NCI-H1105 treated with DMSO at 0.1 percent for 48 hours (cell line): ENCODE measurements at places on chromosomes 5 and 9.

DNA sequence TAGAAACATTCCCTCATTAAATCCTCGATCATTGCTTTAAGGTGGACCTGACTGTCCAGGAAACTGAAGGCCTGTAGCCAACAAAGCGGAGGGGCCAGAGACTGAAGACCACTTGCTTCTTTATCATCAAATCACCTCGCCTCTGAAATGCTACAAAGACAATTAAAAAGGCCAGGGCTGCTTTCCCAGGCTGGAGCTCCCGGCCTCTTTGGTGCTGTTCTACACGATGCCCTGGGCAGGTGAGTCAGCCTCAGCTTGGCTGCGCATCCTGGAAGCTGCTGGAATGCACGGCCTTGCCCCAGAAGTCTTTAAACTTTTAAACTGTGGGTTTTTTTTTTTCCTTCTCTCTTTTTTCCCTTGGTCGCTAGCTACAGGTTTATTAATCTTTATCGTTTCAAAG, 46.5 kb downstream of the SH3PXD2B start:
- DNase-seq, result no peak

DNA sequence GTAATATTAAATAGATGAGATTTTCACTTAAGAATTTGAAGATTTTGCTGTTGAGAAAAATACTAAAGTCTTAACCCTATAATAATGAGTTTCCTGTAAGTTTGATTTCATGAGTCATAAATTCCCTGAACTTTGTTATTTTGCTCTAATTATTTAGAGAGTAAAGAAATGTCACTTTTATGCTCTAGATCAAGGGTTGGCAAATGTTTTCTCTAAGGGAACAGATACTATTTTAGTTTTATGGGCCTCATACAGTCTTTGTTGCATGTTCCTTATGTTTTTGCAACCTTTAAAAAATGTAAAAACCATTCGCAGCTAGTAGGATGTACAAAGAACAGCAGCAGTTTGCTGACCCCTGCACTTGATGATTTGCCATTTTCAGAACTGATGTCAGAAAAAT, 480 bp upstream of the TXNDC8 start:
- no peak for DNase-seq

GRCh38 chr9:29060041-29060440, 1486.8 kb upstream of the C9orf72 start:
- DNase-seq, result no peak

DNA sequence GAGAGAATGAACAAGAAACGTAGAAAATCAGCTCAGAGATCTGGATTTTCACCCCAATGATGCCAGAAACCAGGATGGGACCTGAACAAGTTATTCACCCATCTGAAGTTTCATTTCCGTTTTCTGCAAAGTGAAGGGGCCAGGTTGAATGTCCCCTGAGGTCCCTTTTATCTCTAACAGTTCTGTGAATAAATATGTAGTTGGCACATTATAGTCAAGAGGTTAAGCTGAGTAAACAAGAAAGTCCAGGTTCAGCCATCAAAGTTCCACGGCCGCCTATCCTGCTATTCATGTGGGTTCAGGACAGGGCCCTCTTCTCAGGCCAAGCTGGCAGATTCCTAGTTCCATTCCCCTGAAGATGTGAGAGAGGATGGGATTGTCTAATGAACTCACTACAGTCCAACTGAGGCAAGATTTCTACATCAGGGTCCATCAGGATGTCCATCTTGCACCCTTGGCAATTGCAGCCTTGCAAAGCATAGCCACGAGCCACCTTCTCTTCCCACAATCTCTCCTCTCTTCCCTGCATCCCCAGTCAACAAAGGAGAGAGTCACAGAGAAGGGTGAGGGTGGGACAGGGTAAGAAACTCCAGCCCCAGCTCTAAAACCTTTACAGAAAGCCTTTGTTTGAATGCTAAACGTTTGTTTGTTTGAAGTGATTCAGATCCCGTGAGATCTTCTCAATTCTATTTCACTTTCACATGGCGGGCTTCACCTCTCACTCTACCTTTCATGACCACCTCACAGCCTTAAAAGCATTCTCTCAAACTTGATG, 311.0 kb downstream of the SLIT3 start:
- DNase-seq, result no peak

- DNase-seq, result no peak
Observed at GRCh38 chr9:120264528-120264927, 315.4 kb downstream of the CDK5RAP2 start.

- DNase-seq, result no peak
Observed at GRCh38 chr9:105883847-105884246, 189.5 kb downstream of the TMEM38B start.

DNA sequence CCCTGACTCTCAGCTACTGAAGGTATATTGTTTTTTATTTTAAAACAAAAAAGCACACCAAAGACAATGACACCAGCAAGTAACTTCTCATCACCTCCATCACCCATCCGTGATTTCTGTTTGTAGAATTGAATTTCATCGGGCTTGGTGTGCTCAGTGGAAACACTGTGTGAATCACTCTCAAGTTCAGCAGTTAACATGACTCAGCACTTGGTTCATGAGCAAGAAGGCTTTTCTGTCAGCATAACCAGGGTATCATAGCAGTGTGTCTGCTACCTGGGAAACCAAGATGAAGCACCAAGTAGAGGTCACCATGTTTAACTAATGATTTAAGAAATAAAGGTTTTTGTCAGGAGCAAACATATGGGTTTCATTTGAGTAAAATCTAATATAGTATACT, 123.7 kb downstream of the INSYN2B start:
- no peak for DNase-seq

- DNase-seq, result peak; percentile 65
Observed at GRCh38 chr9:35903049-35903448, 3.0 kb upstream of the HRCT1 start.

DNA sequence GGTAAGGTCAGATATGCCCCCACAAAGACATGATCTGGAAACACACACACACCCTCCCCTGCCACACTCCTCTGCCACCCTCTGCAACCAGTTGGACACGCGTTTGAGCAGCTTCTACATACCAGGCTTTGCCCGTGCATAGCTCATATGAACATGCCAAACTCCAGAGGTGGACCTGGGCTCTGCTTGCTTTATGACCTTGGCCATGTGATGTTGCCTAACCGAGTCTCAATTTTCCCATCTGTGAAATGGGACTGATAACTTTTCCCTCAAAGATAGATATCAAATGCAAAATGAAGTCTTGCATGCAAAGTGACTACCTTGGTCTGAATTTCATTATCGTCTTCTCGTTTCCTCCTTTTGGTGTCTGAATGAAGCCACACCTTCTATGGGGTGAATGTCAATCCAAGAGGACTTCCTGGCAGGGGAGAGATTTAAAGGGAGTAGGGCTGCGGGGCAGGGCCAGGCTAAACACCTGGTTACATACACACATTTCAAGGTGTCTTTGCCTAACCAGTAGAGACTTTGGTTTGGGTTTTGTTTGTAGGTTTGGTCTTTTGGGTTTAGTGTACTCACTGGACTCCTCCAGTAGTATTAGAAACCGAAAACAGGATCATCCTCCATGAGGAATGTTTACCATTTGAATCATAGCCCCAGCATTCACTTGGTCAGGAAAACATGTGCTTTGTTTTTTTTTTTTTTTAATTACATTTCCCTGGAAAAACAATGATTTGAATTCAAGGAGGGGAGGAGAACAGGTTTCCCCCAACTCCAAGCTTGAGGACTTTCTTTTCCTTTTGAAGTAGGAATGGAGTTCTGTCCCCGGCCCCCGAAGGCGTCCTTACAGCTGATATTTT, 63.2 kb downstream of the COL27A1 start:
- no peak for DNase-seq

DNA sequence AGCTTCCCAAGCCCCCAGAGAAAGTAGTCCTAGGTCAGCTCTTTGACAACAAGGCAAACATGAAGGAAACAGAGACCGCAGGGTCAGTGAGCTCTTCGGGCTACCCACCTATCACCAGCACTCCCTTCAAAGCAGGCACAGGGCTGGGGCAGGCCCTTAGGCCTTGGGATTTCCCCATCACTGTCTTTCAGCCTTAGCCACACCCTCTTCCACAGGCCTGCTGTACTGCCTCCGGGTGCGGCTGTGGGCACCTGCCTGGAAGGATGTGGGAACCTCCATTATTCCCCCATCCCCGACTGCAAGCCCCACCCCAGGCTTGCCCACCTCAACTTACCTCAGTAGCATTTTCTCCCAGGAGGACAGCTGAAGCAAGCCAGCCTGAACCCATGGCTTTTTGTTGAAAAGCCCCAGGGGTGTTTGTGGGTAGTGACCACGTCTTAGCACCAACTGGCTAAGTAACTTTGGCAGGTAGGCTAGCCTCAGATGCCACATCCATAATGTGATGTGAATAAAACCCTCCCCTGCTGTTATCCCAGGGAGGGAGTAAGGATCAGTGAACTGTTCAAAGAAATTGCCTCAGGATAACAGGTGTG, 100.2 kb downstream of the PIK3R1 start:
- DNase-seq, result no peak

DNA sequence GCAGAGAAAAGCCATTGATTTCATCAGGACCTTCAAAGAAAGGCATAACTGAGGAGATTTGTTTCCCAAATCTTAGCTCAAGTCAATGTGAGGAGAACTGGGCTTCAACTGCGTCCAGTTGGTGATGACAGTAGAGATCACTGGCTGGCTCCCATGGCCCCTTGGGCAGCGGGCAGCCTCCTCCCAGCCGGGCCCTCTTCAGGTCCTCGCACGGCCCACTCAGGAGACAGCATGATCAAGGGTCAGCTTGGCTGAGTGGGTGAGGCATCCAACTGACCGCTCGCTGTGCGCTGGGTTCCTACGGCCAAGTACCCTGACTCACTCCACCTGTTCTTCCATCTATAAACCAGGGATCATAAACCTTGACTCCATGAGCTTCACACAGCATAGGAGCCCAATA, 274.0 kb downstream of the NSG2 start:
- DNase-seq, result no peak

- no peak for DNase-seq
Observed at GRCh38 chr5:179796877-179797608, 3.3 kb downstream of the LTC4S start.

GRCh38 chr9:73160868-73161267, 9.2 kb downstream of the ANXA1 start:
- DNase-seq, result no peak

DNA sequence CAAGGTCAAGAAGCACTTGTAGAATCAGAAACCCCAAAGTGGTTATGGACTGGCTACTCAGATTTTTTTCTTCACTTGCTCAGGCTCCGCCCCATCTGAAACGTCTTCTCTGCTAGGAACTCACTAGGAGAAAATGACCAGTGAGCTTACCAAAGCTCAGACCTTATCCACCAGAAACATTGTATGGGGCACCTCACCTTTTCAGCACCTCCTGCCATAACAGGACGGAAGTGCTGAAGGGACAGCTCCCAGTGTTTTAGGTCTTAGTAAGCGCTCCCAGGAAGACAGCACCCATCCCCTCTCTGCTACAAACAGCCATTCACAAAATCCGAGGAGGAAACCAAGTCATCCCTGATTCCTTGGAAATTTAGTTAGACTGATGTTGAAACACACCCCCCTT, 1.2 kb upstream of the GABRA1 start:
- DNase-seq, result no peak

DNA sequence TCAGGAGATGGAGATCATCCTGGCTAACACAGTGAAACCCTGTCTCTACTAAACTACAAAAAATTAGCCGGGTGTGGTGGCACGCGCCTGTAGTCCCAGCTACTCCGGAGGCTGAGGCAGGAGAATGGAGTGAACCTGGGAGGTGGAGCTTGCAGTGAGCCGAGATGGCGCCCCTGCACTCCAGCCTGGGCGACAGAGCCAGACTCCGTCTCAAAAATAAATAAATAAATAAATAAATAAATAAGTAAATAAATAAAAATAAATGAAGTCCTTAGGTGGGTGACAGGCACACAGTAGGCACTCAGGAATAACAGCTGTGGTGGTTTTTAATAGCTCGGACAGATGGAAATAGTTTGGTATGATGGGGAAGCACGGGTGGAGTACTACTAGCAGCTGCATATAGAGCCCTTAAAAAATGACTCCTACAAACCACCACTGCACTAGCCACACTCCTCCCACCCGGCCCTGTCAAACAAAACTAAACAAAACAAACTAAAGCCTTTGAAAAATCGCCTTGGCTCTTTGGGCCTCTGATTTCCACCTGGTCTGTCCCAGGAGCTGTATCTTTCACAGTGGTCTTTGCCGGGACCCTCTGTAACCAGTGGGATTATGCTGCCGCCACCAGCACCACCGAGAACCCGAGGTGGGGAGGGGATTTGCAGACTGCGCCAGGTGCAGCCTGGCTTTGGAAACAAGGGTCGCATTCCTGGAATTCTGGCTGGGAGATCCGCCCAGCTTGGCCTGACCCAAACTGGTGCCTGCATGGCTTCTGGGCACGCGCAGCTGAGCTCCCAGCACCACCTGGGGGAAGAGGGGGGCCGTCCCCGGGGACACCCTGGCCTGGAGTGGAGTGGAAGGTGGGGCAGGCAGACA, 5.1 kb upstream of the WDR5 start:
- DNase-seq, result peak; percentile 44

DNA sequence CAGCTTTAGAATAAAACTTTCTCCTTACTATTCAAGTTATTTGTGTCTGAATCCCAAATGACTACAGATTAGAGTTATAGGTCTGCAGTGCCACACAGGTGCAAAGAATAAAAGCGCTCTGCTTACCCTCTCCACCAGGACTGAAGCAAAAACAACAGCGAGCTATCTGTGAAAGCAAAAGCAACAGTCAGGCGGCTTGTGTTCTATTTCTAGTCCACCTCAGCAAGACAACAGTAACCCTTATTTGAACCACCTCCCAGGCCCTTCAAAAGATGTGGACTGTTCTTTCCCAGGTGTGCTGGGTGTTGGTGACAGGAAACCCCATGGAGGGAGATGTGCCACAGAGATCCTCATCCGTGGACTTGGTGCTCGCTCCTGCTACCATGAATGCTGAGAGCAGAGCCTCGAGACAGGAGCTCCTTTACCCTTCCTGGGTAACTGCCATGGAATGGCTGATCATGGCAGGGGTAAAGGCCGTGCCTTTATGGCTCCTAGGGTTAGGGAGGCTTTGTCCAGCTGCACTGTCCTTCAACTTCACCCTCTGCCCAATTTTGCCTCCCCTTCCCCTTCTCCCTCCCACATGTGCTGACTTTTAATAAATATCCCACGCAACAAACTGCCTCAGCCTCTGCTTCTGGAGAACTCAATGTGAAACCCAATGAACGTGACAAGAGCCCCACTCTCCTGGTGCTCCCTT, 108.6 kb downstream of the SERINC5 start:
- no peak for DNase-seq

- DNase-seq, result peak; percentile 15
Observed at GRCh38 chr9:20623021-20623747, 885 bp upstream of the MLLT3 start.
